ENCODE measurements at places on chromosomes 6 and 20.

GRCh38 chr6:19369785-19370184 is 467.4 kb upstream of the ID4 start:
- no peak for DNase-seq

DNA sequence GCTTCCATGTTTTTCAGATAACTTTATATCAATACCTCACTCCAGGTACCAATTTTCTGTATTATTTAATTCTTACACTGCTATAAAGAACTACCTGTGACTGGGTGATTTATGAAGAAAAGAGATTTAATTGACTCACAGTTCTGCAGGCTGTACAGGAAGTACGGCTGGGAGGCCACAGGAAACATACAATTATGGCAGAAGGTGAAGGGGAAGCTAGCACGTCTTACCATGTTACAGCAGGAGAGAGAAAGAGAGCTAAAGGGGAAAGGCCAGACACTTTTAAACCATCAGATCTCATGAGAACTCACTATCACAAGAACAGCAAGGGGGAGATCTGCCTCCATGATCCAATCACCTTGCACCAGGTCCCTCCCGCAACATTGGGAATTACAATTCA is 119.1 kb upstream of the BMP5 start:
- DNase-seq, result no peak

DNA sequence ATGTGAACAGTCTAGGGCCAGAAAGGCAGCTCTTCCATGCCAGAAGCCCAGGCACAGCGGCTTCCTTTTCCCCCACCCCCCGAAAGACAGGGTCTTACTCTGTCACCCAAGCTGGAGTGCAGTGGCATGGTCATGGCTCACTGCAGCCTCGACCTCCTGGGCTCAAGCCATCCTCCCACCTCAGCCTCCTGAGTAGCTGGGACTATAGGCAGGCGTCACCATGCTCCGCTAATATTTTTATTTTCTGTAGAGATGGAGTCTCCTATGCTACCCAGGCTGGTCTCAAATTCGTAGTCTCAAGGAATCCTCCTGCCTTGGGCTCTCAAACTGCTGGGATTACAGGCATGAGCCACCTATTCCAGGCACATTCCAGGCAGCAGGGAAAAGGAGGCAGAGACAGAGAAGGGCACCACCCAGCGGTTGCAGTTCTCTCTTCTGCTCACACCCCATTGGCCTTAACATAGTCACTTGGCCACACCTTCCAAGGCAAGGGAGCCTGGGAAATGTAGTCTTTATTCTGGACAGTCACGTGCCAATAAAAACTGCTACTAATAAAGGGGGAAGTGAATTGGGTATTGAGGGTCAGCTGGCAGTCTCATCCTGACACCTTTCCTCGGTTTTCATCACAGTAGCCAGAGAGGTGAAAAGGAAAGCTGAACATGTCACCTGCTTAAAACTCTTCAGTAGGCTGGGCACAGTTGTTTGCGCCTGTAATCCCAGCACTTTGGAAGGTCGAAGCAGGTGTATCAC is 205.9 kb downstream of the ZMYND8 start:
- peak; percentile 40 for DNase-seq

- DNase-seq, result no peak
Measured at GRCh38 chr6:169561665-169562064, 140.2 kb downstream of the WDR27 start.

DNA sequence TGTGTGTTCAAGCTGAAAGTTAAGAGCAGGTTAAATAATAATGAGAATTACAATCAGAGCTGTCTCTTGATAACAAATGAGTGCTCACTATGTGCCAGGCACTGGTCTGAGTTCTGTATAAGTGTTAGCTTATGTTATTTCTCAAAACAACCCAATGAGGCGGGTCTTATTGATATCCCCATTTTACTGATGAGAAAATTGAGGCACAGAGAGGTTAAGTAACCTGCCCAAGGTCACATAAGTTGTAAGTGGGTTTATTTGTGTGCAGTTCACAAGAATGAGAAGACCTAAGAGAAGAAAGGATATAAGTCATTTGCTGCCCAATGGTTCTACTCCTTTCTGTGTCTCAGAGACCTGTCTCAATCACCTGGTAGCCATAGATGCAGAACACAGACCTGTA is 34.1 kb upstream of the ARMH2 start:
- DNase-seq, result no peak

DNA sequence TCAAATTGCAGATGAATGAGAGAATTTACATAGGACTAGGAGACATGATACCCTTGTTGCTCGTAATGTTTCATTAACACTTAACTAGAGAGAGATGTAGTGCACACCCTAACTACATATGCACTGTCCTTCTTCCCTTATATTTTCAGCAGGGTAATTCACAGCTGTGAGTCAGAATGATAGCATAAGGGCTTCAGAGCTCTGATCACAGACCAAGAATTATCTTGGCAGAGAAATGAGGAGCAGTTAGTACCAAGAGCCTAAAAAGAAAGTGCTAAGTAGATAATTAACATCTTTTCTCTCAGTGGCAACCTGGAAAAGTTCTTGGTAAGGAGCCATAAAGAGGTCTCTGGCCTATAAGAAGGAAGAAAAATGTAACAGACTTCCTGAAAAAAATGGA is 35.8 kb downstream of the GRIK2 start:
- no peak for DNase-seq

DNA sequence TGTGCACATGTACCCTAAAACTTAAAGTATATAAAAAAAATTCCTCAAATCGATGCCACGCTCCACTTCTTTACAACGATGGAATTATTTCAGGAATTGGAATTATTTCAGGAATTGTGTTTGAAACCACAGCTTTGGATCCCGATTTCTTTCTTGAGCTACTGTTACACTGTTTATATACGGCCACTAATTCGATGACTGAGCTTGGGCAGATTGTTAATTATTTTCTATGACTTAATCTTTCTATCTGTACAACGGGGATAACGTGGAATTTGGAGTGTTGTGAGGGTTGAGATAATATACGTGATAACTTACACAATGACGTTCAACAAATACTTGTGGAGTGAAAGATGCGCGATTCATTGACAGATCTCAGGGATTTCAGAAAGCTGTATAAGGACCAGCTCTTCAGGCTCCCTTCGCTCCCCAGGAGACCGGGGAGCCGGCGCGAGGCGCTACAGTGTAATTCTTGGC is 171.3 kb downstream of the SLC16A10 start:
- no peak for DNase-seq

- no peak for DNase-seq
Measured at GRCh38 chr6:148069256-148069655, 273.4 kb upstream of the SASH1 start.

- no peak for DNase-seq
Measured at GRCh38 chr6:80333342-80333741, 226.9 kb downstream of the BCKDHB start.

DNA sequence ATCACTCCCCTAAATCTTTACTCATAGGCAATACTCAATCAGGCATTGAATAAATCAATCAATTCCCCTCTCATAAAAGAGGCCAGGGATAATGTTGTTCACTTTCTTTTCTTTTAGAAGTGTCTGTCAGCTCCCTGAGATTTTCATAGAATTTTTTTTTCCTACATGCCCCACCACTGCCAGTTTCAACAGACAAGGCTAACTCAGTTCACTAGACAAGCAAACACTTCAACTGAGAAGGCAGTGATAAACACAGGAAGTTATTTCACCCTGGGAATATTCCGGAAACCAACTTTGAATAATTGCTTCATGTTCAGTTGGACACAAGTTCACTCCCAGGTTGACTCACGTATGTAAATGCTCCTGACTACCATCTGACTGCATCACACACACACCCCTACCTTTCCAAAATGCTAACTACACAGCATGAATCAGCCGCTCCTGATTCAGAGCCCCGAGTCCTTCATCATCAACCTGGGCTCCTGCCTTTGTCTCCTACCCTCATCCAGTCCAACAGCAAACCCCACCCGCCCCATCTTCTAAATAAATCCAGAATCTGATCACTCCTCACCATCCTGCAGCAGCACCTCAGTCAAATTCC is 143.9 kb downstream of the BCAS1 start:
- DNase-seq, result no peak

DNA sequence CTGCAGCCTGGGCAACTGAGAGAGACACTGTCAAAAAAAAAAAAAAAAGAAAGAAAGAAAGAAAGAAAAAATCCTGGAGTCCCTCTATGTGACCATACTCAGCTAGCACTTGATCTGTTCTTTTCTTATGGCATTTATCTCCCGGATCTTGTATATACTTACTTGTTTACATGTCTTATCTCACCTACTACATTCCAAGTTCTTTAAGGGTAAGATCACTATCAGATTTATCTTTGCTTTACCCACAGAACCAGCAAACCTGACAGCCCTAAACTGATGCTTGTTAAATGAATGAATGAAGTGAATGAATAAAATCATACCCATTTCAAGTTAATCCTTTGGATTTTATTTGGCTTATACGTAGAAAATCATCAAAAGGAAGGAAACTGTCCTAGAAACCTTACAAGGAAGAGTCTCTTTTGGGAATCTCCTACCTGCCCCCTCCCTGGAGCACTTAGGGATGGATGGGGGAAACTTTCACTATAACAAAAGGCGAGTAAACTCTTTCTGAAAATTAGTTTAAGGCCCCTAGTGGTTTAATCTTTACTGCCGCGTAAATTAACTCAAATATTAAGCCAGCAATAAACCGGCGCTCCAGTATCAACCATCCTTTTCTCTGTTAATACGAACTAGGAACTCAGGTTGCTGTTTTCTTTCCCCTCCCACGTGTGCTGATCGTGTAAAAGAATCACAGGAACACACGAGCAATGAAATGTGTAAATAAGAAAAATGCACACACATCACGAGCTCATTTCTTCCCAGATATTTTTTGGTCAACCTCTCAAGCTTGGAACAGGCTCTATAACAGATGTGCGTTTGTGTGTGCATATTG is 1.3 kb upstream of the UTRN start:
- no peak for DNase-seq

DNA sequence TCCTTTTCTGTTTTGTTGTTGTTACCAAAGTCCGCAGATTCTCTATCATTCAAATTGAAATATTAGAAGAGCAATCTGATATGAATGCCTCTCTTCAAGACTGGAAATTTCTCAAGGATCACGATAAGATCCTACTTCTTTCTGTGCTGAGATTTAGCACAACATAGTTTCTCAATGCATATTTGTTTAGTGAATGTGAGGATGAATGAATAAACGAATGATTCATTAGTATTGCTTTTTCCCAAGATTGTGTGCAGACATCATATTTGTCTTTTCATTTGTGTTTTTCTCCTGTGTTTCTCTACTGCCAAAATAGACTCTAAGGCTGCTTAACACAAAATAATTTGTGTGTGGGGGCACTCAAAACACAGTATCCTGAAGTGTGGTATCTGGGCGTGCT is 862.7 kb upstream of the MAP3K7 start:
- no peak for DNase-seq

GRCh38 chr6:112179631-112180030 is 74.7 kb downstream of the LAMA4 start:
- DNase-seq, result no peak

DNA sequence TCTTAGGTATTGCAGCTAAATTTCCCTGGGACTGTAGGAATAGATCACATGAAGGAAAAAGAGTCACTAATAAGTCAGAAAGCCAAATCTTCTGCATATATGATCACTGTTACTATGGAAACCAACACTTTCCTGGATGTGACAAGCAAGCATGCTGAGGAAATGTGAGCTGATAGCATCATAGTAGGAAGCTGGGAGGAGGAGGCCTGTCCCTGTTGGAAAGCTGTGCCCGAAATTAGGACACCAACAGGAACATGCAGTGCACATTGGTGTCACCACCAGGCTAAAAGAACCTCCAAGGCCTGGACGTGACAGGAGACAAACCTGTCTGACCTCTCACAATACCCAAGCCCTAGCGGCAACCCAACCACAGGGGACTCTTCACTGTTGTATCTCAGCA is 181.9 kb upstream of the PCSK2 start:
- DNase-seq, result no peak

DNA sequence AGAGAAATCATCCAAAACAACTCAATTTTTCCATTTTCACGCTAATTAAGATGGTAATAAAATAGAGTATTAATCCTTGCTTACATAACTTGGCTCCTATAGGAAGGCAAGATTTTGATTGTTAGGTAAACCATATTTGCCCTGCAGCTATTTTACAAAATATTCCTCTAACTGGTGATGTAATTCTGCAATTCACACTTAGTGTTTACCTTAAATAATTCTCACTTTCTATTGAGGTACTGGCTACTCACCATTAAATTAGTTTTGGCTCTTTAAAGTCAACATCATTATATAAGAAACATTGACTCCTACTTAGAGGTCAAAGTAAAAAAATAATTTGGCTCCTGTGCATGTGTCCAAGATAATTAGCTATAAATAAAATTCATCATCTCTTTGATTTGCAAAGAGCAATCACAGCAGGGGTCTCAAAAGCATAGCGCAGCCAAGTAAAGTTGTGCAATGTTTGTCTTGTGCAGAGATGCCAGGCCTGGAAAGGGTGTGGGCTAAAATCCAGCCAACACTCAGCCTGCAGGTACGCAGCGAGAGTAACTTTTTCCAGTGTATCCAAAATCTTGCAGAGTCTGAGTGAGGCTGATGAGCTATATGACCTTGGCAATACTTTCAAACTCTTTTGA is 501.2 kb downstream of the MMUT start:
- no peak for DNase-seq

DNA sequence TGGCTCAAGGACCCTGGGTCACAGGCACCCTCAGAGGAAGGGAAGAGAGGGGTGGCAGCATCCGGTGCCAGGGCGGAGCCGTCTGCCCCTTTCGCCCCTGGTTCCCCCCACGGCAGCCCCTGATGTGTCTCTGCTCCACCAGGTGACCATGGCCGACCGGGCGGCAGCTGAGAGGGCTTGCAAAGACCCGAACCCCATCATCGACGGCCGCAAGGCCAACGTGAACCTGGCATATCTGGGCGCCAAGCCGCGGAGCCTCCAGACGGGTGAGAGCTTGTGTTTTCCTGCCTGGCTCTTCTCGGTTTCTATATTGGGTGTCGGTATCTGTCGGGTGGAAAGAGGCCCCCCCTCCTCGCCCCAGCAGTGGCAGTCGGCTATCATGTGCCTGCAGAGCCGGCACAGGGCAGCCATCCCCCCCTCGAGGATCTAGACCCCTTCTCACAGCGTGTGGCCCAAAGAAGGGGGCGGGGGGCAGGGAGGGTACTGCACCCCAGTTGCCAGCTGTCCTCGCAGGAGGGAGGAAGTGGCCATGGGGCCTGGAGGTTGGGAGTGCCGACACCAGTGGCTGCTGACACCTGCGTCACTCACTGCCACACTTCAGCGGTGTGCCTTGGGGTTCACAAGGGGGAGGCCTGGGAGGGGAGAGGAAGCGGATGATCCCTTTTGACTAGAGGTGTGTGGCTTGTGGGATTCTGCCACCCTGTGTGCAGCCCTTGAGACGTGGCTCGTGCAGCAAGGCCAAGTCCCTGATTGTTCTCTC is 1.5 kb downstream of the RBM38 start:
- DNase-seq, result peak; percentile 50

DNA sequence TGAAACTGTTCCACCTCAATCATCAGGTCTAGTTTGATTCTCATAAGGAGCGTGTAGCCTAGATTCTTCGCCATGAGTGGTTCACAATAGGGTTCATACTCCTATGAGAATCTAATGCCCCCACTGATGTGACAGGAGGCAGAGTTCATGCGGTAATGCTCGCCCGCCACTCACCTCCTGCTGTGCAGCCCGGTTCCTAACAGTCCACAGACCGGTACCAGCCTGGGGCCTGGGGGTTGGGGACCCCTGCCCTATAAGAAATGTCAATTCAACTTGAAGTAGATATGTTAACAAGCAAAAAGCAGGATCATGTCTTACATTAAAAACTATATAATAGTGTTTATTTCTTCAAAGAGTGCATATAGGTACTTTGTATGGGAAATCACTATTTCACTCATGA is 216.5 kb downstream of the COL19A1 start:
- DNase-seq, result no peak

Data from liver (tissue), 10 donors.